ENCODE measurements at places on chromosomes 3 and 15. TPM values are rescaled to one million over a fixed set of nuclear protein-coding genes. Genes with fewer than 3 reads are reported as not detected.
A peak's percentile ranks its signal among the peaks of the same experiment; 100 is the strongest.

The FBXW12 gene
- not detected for total RNA-seq

The SLC22A13 gene
- total RNA-seq, result 0.54 TPM

The INKA1 gene
- total RNA-seq, result 1.8 TPM

The ATP13A3 gene
- total RNA-seq, result 92.2 TPM

The LMOD3 gene
- not detected for total RNA-seq

DNA sequence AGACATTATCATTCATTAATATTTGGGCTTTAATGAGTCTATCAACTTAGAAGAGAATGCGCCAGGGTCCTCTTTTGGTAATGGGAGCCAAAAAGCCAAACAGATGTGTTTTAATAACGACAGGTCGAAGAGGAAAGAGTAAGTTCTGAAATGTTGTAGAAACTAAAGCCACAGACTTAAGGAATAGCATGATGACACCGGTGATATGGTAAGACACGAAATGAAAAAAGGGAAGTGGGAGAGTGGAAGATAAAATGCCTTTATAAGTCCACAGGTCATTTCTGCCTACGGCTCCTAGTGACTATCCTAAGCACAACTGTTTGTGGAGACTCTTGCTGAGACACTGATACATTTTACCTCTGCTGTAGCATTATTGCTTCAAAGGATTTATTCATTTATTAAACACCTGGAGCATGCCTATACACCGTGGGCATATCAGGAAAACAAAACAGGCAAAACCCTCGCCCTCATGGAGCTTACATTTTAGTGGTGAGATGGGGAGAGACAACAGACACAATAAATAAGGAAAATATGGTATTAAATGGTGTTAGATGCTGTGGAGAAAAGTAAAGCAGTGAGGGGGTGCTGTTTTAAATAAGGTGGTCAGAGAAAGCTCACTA, 11.7 kb upstream of the CD47 start:
- no peaks in the 10 kb centered on the region for H3K27me3 ChIP-seq
- no peak for DNase-seq
- H3K27ac ChIP-seq, result no peak overlapping the region
- H3K4me1 ChIP-seq, result no peaks in the 10 kb centered on the region

DNA sequence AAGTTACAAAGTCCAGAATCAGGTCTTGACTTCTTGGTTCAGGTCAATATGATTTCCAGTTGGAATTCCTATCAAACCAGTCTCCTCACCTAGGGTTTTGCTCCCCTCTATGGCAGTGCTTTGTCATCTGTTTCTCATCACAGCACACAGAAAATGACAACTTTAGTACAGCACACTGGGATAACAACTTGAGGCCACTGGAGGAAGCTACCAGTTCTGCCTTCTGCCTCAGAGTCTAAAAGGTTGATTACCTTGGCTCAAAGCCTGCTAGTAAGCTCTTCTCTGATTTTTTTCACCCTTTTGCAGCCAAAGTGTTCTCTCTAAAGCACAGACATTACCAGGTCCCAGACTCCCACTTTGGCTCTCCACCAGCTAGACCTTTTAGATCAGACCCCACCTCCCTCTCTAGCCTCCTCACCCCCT, 24.8 kb upstream of the TRIM59 start:
- no peak for DNase-seq
- H3K27me3 ChIP-seq, result no peaks in the 10 kb centered on the region
- no peaks in the 10 kb centered on the region for H3K4me1 ChIP-seq

DNA sequence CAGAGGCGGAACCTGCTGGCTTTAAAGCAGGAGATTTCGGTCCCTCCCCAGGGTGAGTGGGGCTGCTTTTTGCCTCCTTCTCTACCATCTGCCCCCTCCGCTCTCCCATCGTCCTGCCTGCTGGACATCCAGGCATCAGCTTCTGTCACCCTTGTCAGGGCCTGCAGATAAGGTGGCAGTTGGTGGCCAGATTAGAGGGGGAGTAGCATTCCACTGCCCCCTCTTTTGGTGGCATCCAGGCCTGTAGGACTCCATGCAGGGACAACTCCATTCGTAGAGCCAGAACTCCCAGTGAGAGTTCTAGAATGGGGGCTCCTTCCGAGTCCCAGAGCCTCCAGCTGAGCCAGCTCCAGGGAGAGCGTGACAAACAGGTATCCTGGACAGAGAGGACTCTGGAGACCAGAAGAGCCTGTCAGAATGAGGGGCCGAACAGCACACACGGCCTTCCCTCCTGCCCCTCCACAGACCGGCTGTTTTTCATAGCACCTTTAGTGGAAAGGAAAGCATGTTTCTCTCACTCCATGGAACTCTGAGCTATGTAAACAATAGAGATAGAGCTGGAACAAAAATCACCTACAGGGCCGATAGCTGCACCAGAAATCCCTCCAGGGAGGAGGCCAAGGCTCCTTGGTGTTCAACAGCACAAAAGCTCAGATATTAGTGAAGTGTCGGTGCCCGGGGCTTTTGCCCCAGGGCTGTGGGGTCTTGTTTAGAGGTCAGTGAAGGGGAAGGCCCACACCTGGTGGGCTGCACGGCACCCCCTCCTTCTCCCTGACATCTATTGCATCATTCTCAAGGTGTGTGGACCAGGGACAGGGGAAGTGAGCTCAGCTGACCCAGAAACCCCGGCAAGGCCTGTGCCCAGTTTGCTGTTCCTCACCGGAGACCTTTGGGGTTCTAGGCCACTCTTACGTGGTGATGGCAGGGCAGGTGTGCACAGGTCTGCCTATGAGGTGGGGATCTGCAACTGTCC, 34.2 kb downstream of the MAGEF1 start:
- no peak overlapping the region for H3K4me3 ChIP-seq
- no peaks in the 10 kb centered on the region for H3K27me3 ChIP-seq
- no peak for DNase-seq
- no peaks in the 10 kb centered on the region for H3K36me3 ChIP-seq
- peaks cover 13% of the 10 kb centered on the region for H3K4me1 ChIP-seq
- H3K27ac ChIP-seq, result no peak overlapping the region

GRCh38 chr3:56890448-56891091, 88.8 kb upstream of the ARHGEF3 start:
- H3K4me3 ChIP-seq, result no peak overlapping the region
- H3K4me1 ChIP-seq, result peaks cover 2% of the 10 kb centered on the region
- DNase-seq, result no peak
- H3K27ac ChIP-seq, result no peak overlapping the region

GRCh38 chr3:29705906-29706844, 425.3 kb downstream of the RBMS3 start:
- no peaks in the 10 kb centered on the region for H3K4me1 ChIP-seq
- H3K27ac ChIP-seq, result no peak overlapping the region
- DNase-seq, result no peak
- H3K4me3 ChIP-seq, result no peak overlapping the region

DNA sequence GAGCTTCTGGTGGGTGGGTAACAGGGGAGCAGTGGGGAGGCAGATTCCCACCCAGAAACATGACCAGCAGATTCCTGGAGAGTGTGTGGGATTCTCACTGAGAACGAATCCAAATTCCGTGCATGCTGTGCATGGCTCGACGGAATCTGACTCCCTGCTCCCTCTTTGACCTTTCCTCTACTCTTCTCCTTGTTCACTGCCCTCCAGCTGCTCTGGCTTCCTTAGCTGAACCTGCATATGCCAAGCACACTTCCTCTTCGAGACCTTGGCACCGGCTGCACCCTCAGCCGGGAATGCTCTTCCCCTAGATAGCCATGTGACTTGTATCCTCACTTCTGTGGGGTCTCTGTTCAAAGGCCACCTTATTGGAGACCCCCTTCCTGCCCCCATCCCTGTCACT, 6.3 kb downstream of the INSYN1 start:
- H3K27ac ChIP-seq, result no peak overlapping the region
- H3K36me3 ChIP-seq, result no peaks in the 10 kb centered on the region
- no peaks in the 10 kb centered on the region for H3K27me3 ChIP-seq
- H3K4me3 ChIP-seq, result no peak overlapping the region
- H3K4me1 ChIP-seq, result peaks cover 8% of the 10 kb centered on the region
- DNase-seq, result no peak

DNA sequence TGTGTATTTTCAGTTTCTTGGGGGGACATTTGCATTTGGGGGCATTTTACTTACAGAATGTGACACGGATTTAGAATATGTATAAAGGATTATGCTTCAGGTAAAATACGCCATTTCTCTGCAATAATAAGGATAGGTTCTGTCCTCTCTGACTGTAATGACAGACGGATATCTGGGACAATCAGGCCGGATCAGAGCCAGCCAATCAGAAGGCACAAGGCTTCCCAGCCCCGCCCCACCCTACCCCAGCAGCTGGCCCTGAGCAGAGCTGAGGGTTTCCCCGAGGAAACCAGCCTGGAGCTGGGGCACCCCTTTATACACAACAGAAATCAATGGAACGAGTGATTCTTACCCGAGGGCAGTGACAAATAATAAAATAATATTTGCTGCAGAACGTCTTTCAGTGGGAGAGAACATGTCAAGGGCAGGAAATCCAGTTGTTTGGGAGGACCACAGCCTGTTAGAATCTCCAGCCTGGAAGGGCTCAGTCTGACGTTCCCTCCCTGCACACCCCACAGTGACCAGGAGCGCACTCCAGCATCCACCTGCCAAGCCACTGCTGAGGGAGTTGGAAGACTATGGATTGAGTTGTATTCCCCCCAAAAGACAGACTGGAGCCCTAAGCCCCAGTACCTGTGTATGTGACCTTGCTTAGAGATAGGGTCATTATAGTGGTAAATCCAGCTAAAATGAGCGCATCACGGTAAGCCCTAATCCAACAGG, 30.3 kb upstream of the SEC13 start:
- H3K36me3 ChIP-seq, result no peaks in the 10 kb centered on the region
- no peak for DNase-seq
- H3K4me1 ChIP-seq, result no peaks in the 10 kb centered on the region
- H3K4me3 ChIP-seq, result no peak overlapping the region

- no peaks in the 10 kb centered on the region for H3K27me3 ChIP-seq
- H3K36me3 ChIP-seq, result no peaks in the 10 kb centered on the region
- DNase-seq, result no peak
- no peak overlapping the region for H3K4me3 ChIP-seq
- H3K4me1 ChIP-seq, result no peaks in the 10 kb centered on the region
Measured at GRCh38 chr3:114035896-114036295, 20.4 kb downstream of the CCDC191 start.

DNA sequence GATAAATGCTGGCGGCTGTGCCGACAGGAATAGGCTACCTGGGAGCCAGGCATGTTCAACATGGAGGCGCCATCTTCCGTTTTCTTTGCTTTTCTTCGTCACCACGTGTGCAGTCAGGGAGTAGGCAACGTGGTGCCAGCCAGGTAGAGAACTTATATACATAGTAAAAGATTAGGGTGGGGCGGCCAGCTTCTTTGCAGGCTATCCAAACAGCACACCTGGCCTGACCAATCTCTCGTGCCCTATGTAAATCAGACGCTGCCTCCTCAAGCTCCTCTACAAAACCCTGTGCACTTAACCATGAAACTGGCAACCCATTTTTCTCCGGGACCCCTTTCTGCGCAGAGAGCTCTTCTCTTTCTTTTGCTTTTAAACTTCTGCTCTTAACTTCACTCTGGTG, 28.6 kb upstream of the OR5K4 start:
- peaks cover 9% of the 10 kb centered on the region for H3K4me1 ChIP-seq
- H3K4me3 ChIP-seq, result peak overlapping the region; percentile 38
- peaks cover 4% of the 10 kb centered on the region for H3K36me3 ChIP-seq

DNA sequence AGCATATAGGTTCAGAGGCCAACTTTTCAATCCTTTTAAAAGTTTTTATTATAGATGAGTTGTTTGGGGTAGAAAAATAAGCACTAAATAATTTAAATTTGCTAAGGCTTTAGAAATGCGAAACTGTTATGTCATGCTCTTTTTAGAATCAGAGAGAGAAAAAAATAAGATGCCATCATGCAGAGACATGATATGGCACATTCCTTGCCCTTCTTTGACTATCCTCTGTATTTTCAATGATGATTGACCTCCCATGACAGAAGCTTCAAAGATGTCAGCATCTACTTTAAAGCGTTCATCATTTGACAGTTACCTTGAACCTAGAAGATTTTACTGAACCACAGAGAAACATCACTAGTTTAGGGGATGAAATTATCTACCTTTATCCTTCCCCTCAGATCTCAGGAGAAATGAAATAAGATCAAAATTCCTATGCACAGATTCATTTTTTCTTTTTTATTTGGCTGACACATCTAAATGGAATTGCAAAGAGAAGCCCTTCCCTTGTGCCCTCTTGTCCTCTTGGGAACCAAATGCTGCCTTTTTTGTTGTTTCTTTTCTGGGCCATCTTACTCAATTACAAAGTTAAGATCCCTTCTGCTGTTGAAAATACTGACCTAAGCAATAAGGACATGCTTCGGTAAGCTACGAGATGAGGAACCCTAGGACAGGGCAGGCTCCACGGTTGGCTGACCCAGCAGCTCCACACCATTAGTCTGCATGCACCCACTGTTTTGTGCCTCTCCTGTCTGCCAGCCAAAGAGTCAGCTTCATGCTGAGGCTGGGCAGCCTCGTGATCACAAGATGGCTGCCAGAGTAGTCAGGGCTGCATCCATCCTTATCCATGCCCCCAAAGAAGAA, 289.7 kb upstream of the TPM1 start:
- H3K36me3 ChIP-seq, result no peaks in the 10 kb centered on the region
- H3K27ac ChIP-seq, result no peak overlapping the region
- peaks cover 16% of the 10 kb centered on the region for H3K4me1 ChIP-seq
- no peaks in the 10 kb centered on the region for H3K27me3 ChIP-seq

- no peaks in the 10 kb centered on the region for H3K4me1 ChIP-seq
- no peaks in the 10 kb centered on the region for H3K36me3 ChIP-seq
- no peaks in the 10 kb centered on the region for H3K27me3 ChIP-seq
- no peak overlapping the region for H3K27ac ChIP-seq
Measured at GRCh38 chr15:25783607-25784540, 79.3 kb downstream of the ATP10A start.

- H3K27me3 ChIP-seq, result no peaks in the 10 kb centered on the region
- no peaks in the 10 kb centered on the region for H3K36me3 ChIP-seq
- H3K27ac ChIP-seq, result no peak overlapping the region
- H3K4me3 ChIP-seq, result no peak overlapping the region
- DNase-seq, result no peak
- no peaks in the 10 kb centered on the region for H3K4me1 ChIP-seq
Measured at GRCh38 chr3:151877269-151877668, 3.8 kb downstream of the SUCNR1 start.

- no peak overlapping the region for H3K4me3 ChIP-seq
- no peaks in the 10 kb centered on the region for H3K4me1 ChIP-seq
- H3K36me3 ChIP-seq, result peaks cover 26% of the 10 kb centered on the region
- no peak overlapping the region for H3K27ac ChIP-seq
- H3K27me3 ChIP-seq, result no peaks in the 10 kb centered on the region
- peak; percentile 67 for DNase-seq
Measured at GRCh38 chr3:132535575-132536441, 61.3 kb upstream of the ACKR4 start.

DNA sequence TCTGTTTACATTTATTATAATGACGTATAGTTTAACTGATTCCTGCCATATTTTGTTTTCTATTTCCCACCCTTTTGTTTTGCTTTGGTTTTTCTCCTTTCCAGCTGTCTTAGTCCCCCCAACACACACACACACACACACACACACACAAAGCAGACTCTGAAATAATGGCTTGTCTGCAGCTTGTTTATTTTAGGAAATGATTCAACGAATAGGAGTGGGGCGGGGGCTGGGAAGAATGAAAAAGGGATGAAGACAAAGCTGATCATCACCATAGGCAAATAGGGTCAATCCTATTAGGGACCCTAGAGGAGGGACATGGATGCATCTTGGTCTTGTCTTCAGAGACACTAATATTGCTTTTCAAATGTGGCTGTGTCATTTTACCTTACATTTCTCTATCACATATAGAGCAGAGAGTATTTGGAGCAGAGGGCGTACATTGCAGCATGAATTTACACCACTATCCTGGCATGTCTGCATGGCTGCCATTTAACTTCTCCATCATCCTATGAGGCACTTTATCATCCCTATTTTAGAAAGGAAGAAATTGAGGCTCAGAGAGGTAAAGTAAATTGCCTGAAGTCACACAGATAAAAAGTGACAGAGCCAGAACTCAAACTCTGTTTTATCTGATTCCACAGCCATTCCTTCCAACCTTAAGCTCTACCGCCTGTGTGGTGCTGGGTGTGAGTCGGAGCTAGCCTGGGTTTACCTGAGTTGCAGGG, 147.2 kb upstream of the TPM1 start:
- peaks cover 14% of the 10 kb centered on the region for H3K4me1 ChIP-seq
- no peak overlapping the region for H3K27ac ChIP-seq
- no peak for DNase-seq
- H3K36me3 ChIP-seq, result no peaks in the 10 kb centered on the region
